GM23248 (cell line): ENCODE measurements at places on chromosomes 4 and X.

- peak; percentile 81 for DNase-seq
These were observed 133.9 kb downstream of the AFAP1 start for GRCh38 chr4:7805533-7806337.

- peak; percentile 77 for DNase-seq
These were observed 114.9 kb upstream of the FAM9B start for GRCh38 chrX:9148615-9149399.

GRCh38 chr4:67624939-67625338, 66.4 kb downstream of the STAP1 start:
- no peak for DNase-seq

DNA sequence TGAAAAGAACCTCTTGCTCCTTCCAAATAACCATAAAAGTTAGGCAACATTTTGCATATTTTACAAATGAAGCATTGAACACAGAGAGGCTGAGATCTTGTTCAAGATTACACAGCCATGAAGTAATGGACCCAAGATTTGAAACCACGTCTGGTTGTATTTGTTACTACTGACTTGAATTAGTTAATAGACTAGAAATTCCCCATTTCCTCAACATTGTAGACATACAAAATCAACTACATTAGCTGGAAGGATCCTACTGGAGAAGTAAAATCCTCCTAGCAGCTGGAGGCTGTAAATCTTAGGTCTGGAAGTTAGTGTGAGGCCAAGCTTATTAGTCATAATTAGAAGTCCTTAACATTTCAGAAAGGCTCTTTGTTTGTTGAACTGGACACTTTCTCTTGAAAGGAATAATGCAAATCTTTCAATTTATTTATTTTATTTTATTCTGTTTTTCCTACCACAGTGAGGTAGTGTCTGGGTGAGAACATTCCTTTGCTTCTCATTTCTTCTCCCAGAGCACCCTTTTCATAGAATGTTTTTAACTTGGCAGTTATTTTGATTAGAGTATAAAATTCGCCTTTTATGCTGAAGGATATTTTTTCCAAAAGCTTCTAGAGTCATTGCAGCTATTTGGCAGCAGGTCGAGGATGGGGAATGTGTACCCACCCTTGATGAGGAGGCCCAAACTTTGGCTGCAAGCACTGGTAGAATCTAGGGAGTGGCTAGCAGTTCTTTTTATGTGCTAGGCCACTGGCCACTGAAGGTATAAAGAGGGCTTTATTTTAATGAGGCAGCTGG, 62.0 kb upstream of the CLNK start:
- peak; percentile 39 for DNase-seq

DNA sequence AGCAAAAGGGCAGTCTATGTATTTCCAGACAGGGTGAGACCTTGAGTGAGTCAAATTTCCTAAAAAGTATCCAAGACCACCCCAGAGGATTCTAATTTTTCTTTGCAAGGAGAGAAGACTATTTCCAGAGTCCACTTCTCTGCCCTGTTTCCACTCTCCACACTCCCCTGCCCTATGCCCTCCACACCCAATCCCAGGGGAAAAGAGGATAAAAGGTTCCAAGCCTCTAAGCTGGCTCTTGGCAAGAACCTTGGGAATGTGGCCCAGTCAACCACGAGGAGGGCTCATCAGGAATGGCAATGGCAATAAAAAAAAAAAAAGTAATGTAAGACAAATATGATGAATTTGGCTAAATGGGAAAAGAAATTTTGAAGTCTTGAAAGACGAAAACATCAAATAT, 65.9 kb downstream of the SRPX start:
- peak; percentile 24 for DNase-seq

GRCh38 chr4:68272380-68272779, 26.9 kb upstream of the TMPRSS11B start:
- peak; percentile 55 for DNase-seq

GRCh38 chr4:81966676-81967075, 407.1 kb downstream of the HNRNPD start:
- DNase-seq, result no peak

DNA sequence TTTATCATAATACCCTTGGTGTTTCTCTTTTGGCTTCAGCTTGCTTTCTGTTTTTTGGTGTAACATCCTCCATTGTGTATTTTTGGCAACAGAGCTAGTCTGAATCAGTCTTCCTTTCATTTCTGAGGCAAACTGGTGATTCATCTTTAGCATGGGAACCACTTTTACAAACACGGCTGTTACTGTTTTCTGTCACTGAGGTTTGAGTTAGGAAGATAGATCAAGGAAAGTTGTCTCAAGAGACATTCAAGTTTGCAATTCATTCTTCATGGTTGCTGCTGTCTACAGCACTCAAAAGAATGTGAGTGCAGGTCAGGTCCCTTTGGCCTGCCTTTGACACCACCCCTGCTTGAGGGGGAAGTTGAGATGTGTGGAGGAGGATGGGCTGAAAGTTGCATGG, 36.3 kb downstream of the IL21 start:
- DNase-seq, result peak; percentile 92

DNA sequence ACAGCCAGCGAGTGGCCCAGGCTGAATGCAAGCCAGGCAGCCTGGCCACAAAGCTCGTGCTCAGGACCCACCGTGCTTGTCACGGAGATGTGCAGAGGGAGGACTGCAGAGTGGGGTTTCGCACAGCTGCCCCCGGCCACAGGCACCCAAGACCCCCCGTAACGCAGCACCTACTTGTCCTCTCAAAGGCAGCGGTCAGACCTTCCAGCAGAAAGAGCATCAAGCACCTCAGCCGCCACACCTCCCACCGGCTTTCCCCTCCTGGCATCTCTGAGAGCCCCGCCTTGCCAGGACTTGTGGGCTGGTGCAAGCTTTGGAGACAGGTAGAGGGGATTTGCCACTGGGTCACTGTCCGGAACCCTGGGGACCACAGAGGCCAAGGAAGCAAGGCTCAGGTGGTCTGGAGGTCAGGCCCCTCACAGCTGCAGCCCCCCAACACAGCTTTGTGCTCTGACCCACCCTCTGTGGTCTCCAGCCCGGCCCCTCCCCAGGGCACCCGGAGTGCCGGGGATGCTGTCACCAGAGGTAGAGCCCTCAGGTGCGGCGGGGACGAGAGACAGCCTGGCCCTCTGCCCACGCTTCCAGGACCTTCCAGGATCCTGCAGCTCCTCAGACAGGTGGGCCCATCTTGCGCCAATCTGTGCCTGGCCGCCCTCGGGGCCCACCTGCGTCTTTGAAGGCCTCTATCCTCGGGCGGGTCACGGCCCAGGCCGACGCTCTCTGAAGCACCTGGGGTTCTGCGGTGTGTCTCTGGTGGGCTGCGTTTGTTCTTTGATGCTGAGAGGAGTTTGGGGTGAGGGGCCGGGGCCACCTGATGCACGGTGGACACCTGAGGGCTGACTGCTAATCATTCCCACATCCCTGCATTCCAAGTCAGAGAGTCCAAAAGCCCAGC, 34.4 kb upstream of the HMX1 start:
- DNase-seq, result no peak

DNA sequence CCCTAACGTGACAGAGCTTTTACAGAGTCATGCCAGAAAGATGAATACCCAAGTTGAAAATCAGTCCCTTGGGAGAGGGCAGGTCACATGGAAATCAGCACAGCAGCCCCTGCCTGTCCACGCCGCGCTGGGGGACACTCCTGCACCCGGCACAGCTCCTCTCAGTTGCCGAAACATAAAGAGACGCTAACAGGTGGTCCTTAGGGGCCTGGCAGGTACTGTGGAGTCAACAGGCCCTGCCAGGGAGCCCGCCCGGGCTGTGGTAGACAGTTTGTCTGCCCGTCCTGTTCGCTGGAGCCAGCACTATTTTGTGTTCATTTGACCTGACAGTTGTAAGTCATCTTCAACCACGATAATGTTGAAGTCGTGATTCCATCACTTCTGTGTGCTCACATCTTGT, 30.5 kb downstream of the NELFA start:
- no peak for DNase-seq

GRCh38 chr4:137213372-137214173, 318.7 kb downstream of the PCDH18 start:
- DNase-seq, result peak; percentile 55

- no peak for DNase-seq
These were observed 67.3 kb upstream of the ATOH1 start for GRCh38 chr4:93761286-93761685.

GRCh38 chr4:95910749-95911148, 70.9 kb downstream of the PDHA2 start:
- DNase-seq, result no peak

GRCh38 chr4:6910340-6910959, 824 bp downstream of the TBC1D14 start:
- DNase-seq, result peak; percentile 36

DNA sequence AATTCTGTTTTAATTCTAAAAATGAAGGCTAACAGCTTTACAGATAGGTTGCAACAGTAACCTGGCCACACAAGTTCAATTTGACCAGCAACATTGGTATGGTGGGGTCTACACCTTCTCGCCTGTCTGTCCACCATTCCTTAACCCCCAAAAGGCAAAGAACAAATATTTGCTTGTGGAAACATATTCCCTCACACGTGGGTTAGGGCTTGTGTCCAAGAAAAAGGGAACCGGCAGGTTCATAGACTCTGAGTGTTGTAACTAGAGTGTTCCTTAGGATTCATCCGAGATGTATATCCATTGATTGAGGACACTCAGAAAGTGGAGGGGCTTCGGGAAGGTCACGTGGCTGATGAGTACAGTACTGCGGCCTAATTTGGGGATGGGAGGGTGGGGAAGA, 54.1 kb downstream of the C4orf51 start:
- peak; percentile 45 for DNase-seq

DNA sequence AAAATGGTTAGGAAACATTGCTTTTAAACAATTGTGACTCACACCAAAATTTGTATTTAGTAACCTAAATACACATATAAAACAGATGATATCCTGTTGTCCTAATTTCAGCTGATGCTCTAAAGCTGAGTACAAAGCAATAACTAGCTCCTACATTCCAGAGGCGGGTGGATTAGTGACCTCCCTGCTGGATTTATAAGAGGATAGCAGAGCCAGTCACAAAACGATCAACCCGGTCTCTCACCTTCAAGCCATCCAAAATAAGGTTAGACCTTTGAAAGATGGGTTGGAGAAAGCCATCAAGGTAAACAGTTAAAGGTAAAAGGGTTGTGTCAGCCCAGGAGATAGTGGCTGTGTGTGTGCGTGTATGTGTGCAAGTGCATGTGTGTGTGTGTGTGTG, 43.2 kb upstream of the SFRP2 start:
- no peak for DNase-seq

DNA sequence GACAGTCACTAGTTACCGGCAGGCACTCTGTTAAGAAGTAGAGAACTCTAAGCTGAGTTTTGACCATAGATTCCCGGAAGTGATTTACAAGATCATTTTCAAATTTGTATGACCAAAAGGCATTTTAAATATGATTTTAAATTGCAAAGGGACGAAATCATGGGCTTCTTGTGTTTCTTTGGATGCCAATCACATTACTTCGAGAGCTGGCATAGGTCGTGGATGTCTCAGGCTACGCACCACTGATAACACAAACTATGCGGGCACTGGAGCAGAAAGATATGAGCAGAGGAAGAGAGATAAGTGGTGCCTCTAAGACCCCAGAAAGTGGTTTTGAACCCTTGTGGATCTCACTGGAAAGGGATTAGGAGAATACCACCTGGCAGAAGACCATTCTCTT, 294.2 kb upstream of the FTHL17 start:
- no peak for DNase-seq

DNA sequence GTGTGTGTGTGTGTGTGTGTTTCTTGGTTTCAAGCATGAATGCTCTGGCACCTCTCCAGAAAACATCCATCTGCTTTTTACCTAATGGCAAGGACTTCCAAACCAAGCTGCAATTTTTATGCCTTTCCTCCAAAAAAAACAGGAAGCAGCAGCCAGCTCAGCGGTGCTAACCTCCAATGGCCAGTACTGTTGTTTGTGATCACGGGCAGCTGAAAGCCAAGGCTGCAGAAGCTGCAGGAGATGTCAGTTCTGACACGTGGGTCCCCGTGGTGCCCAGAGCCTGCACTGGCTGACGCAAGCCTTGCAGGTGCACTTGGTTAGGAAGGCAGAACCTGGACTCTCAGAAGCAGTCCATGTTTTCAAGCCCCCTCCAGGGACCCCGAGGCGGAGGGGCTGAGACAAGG, 313.6 kb upstream of the DDX53 start:
- DNase-seq, result no peak

- DNase-seq, result no peak
These were observed 94.1 kb downstream of the DRD5 start for GRCh38 chr4:9875516-9875915.

GRCh38 chr4:1446502-1447386, 40.5 kb upstream of the NKX1-1 start:
- DNase-seq, result peak; percentile 12

- no peak for DNase-seq
These were observed 10.0 kb upstream of the ANOS1 start for GRCh38 chrX:8741981-8742380.

GRCh38 chr4:183823434-183823833, 81.7 kb upstream of the STOX2 start:
- peak; percentile 52 for DNase-seq

DNA sequence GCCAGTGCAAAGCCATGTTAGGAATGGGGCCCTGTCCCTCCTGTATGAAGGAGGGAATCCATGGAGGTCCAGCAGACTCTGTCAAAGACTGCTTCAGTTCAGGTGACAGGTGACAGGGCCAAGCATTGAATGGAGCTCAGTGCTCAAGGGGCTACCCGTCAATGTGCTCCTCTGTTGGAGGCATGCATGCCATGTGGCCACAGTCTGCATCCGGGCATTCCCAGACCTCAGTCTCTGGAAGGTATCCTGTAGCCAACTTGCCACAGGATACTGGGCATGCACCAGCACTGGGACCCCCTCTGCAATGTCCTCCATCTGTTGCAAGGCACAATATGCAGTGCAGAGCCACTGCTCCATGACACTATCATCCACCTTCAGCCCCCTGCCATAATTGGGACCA, 136.1 kb upstream of the GATB start:
- no peak for DNase-seq
